ENCODE measurements at places on chromosomes 6 and 20. TPM values are rescaled to one million over a fixed set of nuclear protein-coding genes. Genes with fewer than 3 reads are reported as not detected.
A peak's percentile ranks its signal among the peaks of the same experiment; 100 is the strongest.

The TBC1D32 gene
- 4.6 TPM for total RNA-seq

DNA sequence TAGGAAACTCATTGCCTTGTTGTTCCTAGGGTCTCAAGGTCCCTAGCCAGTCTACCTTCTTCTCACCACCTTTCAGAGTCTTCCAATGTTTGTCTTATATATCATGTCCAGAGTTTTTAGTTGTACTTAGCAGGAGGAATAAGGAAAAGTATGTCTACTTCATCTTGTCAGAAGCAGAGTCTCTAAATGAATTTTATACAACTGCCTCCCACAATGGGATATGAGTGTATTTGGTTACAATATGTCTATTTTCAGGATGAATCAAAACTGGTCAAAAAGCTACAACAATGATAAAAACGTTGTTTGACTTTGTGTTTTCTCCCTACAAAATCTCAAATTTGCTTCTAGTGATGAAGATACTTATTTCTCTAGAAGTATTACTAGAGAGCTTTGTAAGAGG lies 7.0 kb downstream of the GLO1 start:
- H3K36me3 ChIP-seq: no peaks in the 10 kb centered on the region
- no peak overlapping the region for H3K27ac ChIP-seq
- H3K27me3 ChIP-seq: no peaks in the 10 kb centered on the region
- H3K4me1 ChIP-seq: no peaks in the 10 kb centered on the region

The ATP6V1G2 gene
- total RNA-seq: not detected

- peak; percentile 29 for DNase-seq
- no peaks in the 10 kb centered on the region for H3K36me3 ChIP-seq
- H3K27ac ChIP-seq: no peak overlapping the region
Measured at GRCh38 chr6:84687431-84687830, 77.0 kb downstream of the TBX18 start.

The TRIM27 gene
- total RNA-seq: 59.1 TPM

GRCh38 chr6:156686995-156687788 lies 90.0 kb upstream of the ARID1B start:
- no peaks in the 10 kb centered on the region for H3K27me3 ChIP-seq
- peaks cover 20% of the 10 kb centered on the region for H3K4me1 ChIP-seq

The HUS1B gene
- total RNA-seq: 46.1 TPM

GRCh38 chr6:90083891-90084290 lies 189.6 kb downstream of the GJA10 start:
- no peaks in the 10 kb centered on the region for H3K4me1 ChIP-seq
- H3K27me3 ChIP-seq: no peaks in the 10 kb centered on the region
- DNase-seq: peak; percentile 27
- H3K27ac ChIP-seq: no peak overlapping the region
- H3K36me3 ChIP-seq: no peaks in the 10 kb centered on the region

DNA sequence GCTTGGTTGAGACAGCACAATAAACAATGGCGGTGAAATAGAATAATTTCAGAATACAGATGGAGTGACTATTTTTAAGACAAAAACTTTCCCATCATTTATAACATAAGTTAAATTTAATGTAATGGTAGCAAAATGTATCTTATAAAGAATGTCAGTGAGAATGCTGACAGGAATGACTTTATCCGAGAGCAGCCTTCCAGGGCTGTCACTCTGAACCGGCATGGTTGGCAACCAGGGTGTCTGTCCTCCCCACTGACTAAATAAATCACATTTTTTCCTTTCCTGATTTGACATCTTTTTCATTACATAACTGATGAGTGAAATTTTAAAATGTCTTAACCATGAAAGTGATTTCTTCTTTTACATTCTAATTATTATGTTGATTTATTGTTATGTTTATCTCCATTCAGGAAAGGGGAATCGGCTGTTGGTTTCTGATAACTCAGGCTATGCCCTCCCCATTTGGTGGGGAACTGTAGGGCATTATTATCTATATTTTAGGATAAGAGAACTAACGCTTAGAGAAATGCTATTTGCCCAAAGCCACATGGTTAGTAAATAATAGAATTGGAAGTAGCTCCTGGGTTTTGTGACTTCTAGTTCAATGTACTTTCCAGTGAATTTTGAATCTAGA lies 109.2 kb upstream of the OGFRL1 start:
- no peaks in the 10 kb centered on the region for H3K27me3 ChIP-seq
- no peak for DNase-seq
- no peak overlapping the region for H3K4me3 ChIP-seq

DNA sequence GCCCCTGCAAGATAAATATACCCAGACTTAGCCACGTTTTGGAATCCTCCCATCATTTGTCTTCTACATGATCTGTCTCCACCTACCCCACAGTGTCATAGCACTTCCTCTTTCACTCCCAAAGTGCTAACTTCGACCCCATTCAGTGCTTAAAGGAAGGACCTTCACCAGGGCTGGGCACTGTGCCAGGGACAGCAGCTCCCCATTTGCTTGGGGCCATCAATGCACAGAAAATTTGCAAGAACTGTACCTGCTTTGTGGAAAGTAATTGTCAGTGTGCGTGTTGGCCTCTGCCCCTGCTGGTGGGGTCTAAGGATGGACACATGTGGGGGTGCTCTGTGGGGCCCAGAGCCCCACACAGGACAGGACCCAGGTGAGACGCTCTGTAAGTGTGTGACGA lies 5.2 kb upstream of the BPIFA2 start:
- no peak overlapping the region for H3K27ac ChIP-seq
- no peak overlapping the region for H3K4me3 ChIP-seq
- no peaks in the 10 kb centered on the region for H3K36me3 ChIP-seq
- peak; percentile 21 for DNase-seq
- peaks cover 8% of the 10 kb centered on the region for H3K27me3 ChIP-seq
- no peaks in the 10 kb centered on the region for H3K4me1 ChIP-seq

The FAXC gene
- 186 TPM for total RNA-seq

Measured in stomach (tissue), 19 donors.